ENCODE measurements at places on chromosomes 2 and 18.

DNA sequence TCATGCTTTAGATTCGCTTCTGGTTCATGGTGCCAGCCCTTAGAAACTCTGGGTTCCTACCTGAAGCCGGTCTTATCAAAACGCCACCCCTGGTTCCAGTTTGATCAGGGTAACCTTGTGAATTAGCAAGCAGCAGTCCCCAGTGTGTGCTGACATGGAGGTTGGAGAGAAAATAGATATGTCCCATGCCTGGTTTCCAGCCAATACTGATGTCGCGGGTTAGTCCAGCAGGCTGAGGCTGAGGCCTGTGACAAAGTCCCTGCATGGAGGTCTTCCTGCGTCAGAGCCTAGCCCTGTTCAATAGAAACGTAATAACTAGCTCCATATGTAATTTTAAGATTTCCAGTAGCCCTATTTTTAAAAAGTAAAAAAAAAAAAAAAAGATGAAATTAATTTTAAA is 28.2 kb downstream of the LPIN1 start:
- no peak for DNase-seq

- DNase-seq = no peak
Observed at GRCh38 chr2:217714287-217714751, 288.5 kb downstream of the TNS1 start.

GRCh38 chr18:3248062-3248657 is 559 bp downstream of the MYL12A start:
- DNase-seq = no peak

- no peak for DNase-seq
Observed at GRCh38 chr2:199310771-199311585, 146.8 kb downstream of the SATB2 start.

- no peak for DNase-seq
Observed at GRCh38 chr18:28177828-28178635, 1.1 kb upstream of the CDH2 start.

DNA sequence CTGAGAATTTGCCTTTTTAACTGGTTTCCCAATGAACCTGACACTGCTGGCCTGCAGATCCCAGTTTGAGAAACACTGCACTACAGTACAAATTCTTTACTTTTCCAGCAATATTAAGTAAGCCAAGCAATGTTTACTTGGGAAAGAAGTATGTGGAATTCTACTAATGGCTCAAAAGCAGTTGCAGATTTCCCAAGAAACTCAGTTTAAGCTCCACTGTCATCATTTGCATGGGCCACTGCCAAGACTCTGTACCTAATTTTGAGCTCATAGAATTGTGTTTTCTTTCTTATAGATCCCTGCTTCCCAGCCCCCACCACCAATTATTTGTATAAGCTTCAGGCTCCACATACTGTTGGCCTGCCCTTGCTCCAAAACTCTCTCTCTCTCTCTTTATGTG is 676.1 kb downstream of the RNF144A start:
- no peak for DNase-seq
